ENCODE measurements at places on chromosomes 2 and 18.
A peak's percentile ranks its signal among the peaks of the same experiment; 100 is the strongest.

- no peak for DNase-seq
Observed at GRCh38 chr2:31253356-31254131, 19.6 kb downstream of the EHD3 start.

- no peak for DNase-seq
Observed at GRCh38 chr2:63122921-63123320, 72.3 kb downstream of the OTX1 start.

GRCh38 chr18:26648509-26649192 is 100.3 kb upstream of the KCTD1 start:
- no peak for DNase-seq

DNA sequence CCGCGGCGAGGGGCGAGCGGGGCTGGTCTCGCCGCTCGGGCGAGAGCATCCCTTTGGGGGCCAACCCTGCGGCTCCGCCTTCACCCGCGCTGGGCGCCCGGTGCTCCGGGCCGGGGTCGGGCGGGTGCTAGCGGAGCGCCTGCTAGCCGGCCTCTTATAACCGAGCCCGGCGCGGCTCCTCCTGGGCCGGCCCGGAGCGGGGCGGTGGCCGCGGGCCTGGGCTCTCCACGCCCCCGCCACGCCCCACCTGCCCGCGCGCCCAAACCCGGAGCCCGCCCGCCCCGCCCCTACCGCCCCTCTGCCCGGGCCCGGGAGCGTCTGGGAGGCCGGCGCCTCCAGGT is at the start of gene FOXI3:
Gene FOXI3, minus strand, starts transcription at position 129 of the 341 bp plus-strand sequence. CDS start 158 bp downstream, outside the sequence.
- no peak for DNase-seq

DNA sequence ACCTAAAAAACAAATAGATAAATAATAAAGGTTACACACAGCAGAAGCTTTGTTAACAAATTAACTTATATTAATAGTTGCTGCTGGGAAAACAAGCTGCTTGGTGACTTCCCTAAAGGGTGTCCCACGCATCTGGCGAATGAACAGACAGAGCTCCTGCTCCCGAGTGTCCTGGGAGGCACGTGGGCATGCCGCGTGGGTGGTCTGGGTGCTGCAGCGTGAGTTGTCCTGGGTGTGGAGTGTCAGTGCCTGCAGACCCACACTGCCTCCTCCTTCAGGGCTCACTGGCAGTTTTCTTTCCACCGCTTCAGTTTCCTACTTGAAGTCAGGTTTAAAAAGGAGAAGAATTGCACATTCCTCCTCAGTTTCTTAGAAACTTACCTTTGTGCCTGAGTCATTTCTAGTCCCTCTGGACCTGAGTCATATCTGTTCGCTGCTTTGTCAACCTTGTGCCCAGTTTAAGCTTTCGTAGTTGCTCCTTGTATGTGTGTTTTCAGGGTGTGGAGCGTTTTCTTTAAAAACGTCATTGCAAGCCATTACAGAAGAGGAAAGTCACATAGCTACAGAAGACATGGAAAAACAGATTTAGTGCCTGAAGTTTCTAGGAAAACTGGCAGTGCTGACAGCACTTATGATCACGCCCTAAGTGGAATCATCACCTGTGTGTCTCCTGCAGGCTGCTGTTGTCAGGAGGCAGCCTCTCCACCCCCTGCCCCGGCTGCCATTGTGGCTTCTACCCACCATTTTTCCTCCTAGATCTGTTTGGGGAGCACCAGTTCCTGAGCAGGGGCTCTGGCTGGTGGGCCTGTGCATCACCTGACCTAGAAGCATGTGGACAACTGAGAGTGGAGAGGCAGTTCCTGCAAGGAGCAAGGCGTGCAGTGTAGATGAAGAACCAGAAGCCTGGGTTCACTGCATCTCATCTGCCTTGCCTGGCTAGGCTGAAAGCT is 24.5 kb downstream of the IMPA2 start:
- no peak for DNase-seq

GRCh38 chr18:58992301-58993231 is 127.9 kb downstream of the ZNF532 start:
- no peak for DNase-seq

GRCh38 chr18:46152436-46152807 is 48.2 kb downstream of the HAUS1 start:
- DNase-seq: no peak

DNA sequence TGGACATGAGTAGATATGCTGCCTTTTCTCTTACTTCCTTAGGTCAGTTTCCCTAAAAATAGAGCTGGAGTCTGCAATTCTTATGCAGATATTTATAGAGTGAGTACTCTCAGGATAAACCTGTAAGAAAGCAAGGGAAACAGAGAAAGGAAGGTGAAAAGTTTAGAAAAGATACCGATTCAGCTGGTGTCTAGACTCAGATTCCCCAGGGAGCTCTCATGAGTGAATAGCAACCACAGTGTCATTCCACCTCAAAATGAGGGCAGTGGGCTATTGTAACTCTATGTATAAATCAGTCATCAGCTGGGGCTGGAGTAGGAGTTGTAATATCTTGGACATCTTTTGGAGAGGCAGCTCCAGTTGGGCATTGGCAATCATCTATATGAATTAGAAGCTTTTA is 1485.1 kb upstream of the TMEFF2 start:
- no peak for DNase-seq

DNA sequence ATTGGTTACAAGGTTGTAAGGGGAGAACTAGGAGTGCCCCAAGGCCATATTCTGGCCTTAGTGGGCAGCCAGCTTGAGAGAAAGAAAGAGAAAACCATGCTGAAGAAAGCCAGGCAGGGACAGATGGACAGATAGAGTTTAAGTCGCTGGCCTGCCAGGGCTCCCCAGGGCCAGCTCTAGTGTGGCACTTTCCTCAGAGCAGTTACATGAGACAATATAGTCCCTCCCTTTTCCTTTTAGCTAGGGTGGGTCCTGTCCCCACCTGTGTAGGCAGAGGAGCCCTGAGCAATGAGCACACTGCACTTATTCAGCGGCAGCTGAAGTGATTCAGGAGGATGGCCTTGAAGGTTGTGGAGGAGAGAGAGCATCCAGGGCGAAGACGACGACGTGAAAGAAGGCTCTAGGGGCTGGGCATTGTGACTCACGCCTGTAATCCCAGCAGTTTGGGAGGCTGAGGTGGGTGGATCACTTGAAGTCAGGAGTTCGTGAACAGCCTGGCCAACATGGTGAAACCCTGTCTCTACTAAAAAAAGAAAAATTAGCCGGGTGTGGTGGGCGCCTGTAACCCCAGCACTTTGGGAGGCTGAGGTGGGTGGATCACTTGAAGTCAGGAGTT is 152.0 kb upstream of the SLC1A4 start:
- DNase-seq: no peak

DNA sequence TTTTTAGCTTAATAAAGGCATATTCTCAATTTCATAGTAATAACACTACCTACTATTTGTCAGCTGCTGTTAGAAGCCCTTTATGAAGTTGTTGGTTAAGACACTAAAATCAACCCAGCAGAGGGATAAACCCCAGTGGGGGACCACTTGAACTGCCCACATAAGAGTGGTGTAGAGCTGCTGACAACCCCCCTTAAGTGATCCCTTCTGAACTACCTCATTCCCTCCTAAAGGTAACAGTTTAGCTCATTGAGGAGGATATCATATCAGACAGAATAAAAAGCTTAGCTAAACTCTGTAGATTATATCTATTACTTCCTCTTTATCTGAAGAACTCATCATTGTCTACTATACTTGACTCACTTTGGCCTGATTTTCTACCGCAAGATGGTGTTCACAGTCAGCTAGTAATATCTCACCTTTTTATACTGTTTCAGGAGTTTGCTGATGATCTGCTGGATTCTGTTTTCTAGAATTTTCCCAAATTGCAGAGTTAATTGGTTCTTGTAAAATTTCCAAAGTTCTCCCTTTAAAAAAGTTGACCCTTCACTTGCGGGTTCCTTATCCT is 16.2 kb downstream of the GALM start:
- DNase-seq: no peak

DNA sequence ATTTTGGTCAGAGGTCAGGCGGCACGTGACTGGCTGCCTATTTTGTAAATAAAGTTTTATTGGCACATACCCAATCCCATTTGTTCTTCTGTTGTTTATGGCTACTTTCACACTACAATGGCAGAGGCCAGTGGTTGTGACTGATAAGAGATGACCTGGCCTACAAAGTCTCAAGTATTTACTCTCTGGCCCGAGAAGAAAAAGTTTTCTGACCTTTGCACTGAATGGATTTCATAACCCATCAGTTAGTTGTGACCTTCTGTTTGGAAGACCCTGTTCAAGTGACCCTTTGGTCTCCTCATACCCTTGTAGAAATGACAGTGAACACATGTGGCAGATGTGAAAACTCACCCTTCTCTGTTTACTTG is 121.4 kb upstream of the MGAT5 start:
- no peak for DNase-seq

DNA sequence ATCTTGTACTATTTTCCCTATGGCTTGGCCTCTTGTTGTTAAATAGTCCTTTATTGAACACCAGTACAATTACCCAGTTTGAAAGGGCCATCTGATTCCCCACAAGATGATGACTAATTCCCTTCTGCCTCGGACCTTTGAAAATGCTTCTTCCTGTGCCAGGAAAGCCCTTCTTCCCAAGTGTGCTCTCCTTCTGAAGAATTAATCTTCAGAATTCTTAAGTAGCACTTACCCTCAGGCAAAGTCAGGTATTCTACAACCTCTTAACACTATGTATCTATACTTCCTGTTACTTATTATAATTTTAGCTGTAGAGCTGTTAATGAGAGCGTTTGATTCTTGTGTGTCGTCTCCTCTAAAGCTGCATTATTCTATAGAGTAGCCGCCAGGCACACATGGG is 28.6 kb upstream of the MEX3C start:
- peak; percentile 56 for DNase-seq

DNA sequence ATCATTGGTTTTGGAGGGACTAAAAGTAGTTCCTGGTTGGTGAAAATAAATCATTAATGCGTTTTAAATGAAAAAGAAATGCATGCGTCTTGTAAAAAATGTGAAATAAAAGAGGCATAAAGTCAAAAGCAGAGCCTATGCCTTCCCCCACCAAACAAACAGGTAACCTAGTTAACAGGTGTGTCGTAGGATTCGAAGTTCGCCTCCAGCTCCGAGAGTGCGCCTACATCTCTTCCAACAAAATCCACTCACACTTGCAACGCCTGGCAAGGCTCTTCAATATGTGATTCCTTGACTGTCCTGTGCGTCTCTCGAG is 677 bp upstream of the SMAD4 start:
- no peak for DNase-seq
